ENCODE measurements at places on chromosomes 3 and 15.

DNA sequence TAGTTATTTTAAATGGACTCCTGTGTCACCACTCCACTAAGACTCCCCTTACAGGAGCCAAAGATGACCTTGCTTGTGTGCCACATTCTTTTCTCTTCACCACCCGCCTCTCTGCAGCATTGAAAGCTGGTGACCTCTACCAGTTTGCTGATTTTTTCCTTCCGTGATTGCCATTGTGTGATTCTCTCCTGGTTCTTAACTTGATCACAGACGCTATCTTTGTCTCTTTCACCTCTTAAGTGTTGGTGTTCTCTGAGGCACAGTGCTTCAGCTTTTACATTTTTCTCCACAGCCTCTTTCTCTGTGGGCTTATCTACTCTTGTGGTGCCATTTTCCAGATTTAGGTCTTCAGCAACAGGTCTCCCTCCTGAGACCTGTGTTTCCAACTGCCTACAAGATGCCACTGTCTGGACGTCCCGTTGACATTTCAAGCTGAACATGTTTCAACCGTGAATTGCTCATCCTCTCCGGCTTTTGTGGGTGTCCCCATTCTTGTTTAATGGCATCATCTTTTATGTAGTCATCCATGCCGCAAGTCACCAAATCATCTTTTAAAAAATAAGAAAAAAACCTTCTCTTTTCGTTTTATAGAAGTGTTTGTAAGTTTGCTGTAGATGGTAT is 26.5 kb downstream of the IQGAP1 start:
- no peak for DNase-seq

DNA sequence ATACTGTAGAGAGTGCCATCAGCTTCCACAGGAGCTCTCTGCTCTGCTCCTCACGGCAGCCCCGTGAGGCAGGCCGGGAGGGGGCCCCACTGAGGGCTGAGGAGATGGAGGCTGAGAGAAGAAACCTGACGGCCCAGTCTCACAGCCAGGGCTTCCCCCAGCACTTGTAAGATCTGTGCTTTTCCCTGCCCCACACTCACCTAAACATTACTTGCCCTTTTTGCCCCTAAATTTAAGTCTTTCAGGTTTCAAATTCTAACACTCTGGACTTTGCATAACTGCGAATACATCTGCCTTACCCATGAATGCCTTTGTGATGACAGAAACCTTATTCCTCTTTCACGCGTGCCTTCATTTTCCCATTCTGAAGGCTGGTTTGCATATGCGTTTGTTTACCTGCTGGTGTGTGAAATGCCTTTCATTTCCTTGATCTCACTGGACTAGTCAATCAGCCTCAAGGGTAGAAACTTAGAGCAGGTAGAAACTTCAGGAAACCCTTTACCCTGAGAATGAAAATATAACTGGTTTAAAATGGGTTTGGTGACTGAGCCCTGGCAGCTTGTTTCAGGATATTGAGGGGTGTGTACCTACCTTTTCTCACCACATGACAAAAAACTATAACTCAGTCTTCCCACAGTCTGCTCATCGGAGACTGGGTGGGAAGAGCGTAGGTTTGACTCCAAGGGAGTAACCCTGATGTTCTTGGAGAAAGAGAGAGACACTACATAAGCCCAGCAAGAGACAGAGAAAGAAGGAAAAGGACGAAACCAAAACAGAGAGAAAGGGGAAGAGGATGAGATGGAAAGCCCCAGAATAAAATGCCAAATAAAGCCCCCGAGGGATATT is 20.1 kb downstream of the SLC12A8 start:
- DNase-seq: no peak

GRCh38 chr15:51267051-51267702 is 71.2 kb downstream of the CYP19A1 start:
- peak; percentile 50 for DNase-seq

DNA sequence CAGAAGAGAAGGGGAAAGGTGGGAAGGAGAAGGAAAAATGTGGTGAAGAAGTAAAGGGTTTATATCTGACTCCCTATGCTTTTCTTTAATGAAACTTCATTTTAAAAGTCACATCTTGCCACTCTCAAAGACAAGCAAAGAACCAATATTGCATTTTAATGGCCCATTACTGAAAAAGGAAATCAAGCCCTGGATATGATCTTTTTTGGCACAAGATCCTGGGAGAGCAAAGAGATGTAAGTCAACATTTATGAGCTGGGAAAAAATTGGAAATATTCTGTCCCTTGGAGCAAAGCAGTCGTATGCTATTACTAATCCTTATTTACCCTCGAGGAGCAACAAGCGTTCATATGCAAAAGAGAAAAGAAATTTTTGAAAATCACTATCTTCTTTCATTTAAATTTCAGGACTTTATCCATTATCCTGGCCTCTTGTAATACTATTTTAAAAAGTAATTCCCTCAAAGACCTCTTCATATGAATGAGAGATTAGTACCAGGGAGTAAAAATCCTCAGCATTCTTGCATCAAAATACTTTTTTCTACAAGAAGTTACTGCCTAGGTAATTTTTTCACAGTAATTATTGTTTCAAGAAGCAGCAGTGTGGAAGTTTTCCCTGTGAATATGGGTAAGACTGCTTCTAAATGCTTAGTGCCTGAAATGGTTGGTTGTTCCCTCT is 435.3 kb upstream of the PDZRN3 start:
- DNase-seq: no peak
